ENCODE measurements at places on chromosomes 7 and 10. TPM values are rescaled to one million over a fixed set of nuclear protein-coding genes. Genes with fewer than 3 reads are reported as not detected.

- no peak for DNase-seq
Measured at GRCh38 chr7:45660201-45660900, 86.2 kb downstream of the ADCY1 start.

Gene CYP3A4
- not detected for total RNA-seq

Gene DENND2A
- not detected for total RNA-seq

Gene MIOS
- total RNA-seq: 46.5 TPM

DNA sequence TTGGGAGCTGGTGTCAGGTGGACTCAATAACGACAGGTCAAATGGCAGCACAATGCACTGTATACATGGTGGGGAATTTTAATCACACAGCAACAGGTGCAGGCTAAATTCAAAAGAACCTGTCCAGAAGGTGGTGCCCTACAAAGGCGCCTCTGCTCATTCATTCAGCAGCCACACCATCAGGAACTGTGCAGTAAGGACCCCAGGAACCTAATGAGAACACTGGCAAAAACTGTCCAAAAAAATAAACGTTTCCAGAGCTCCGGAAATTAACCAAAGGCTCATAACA lies 21.9 kb upstream of the CRYGN start:
- no peak for DNase-seq

Gene PNLIP
- not detected for total RNA-seq

GRCh38 chr10:86681722-86682386 lies 13.5 kb downstream of the LDB3 start:
- no peak for DNase-seq

Gene HOXA7
- total RNA-seq: not detected

Gene DOCK1
- 34.2 TPM for total RNA-seq

DNA sequence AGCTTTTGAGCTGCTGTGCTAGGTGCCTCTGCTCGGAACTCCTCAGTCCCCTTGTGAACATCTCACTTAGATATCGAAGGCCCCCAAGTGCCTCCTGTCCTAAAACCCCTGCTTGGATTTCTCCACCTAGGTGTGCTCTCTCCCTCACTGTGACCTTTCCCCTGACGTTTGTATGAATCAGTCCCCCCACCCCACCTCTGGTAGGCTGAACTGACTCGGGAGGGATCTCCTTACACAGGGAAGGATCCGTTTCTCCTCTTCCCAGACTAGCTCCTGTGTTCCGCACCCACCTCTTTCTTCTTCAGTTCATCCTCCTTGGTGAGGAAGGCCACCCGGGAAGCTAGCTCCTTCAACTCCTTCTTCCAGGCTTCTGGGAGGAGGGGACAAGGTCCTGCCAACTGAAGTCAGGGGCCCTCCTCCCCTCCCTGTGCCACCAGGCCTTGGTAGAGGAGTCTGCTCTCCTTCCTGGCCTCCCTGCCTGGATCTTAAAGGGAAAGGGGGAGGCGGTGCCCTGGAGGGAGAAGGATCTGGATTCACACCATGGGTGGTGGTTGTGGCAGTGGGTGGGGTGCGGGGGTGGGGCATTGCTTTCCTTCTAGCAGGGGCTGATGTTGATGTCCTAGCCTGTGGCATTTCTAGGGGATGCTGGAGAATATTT lies 6.8 kb downstream of the TBATA start:
- DNase-seq: no peak

Gene ST8SIA6
- not detected for total RNA-seq
